Nephron progenitor cell (in vitro differentiated cells): ENCODE measurements at places on chromosomes 4 and X.
A peak's percentile ranks its signal among the peaks of the same experiment; 100 is the strongest.

GRCh38 chr4:19329631-19330030, 922.1 kb upstream of the SLIT2 start:
- DNase-seq = no peak

- DNase-seq = no peak
These were observed 112.5 kb upstream of the STK26 start for GRCh38 chrX:131910586-131910985.

- DNase-seq = peak; percentile 13
These were observed 511 bp downstream of the GABRB1 start for GRCh38 chr4:47031751-47032404.

DNA sequence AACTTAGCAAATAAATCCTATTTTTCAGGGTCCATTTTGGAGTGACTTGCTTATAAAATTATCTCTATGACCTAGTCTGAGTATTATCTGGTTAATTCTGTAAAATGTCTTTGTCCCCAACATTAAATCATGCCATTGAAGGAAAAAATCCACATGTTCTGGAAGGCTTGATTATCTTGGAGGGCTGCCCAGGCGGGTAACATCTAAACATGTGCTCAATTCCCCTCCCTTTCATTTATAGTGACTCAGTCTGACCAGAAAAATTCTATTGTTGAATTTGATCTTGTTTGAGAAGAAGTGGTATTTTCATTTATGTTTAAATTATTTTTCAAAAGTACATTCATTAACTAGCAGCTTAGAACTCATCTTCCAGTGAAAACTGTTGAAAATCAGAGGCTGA, 55.4 kb upstream of the SLC10A7 start:
- DNase-seq = no peak

- DNase-seq = peak; percentile 52
These were observed 14.9 kb downstream of the SNX12 start for GRCh38 chrX:71053217-71053621.
